ENCODE measurements at places on chromosomes 13 and 19.

- no peak for DNase-seq
Measured at GRCh38 chr13:90565985-90566713, 781.3 kb upstream of the MIR17HG start.

DNA sequence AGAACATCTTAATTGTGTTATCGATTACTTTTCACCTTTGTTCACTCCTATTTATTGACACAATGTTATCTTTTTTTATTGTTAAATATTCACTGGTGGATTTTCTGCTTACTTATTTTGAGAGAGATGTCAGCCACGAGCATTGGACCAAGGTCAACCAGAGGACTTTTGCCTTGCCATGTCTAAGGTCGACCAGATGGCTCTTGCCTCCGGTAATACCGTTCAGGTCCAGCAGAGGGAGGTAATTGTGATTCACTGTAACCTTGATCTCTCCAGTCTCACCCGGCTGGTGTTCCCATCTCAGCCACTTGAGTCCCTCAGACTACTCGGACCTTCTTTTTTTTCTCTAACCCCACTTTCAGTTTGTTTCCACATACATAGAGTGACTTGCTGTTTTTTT is 1438.1 kb downstream of the UQCRFS1 start:
- DNase-seq = no peak

GRCh38 chr19:4303819-4304537 is 420 bp upstream of the FSD1 start:
- no peak for DNase-seq

DNA sequence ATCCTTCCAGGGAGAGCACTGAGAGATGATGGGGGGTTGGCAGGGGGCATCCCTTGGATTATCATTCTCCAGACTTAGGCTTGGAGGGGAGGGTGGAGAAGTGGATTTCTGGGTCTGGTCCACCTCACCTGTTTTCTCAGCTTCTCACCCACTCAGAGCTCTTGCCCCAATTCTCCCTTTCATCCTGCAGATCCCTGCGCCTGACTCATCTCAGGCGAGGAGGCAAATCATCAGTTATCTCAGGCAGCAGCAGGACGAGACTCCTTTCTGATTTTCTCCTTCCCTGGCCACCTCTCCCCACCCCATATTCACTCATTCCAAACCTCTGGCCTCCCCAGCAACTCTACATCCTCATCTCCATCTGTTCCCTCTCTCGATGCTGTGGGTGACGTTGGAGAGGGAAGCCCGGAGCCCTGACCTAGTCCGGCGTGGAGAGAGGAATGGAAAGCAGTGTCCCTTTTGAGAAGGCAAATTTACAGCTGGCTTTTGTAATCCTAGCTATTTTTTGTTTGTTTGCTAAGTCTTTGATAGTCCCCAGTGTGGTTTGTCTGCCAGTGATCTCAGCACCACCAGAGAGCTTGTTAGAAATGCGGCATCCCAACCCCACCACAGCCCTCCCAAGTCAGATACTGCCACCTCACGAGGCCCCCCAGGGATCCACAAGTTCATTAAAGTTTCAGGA is 24.0 kb upstream of the TPT1 start:
- DNase-seq = no peak

DNA sequence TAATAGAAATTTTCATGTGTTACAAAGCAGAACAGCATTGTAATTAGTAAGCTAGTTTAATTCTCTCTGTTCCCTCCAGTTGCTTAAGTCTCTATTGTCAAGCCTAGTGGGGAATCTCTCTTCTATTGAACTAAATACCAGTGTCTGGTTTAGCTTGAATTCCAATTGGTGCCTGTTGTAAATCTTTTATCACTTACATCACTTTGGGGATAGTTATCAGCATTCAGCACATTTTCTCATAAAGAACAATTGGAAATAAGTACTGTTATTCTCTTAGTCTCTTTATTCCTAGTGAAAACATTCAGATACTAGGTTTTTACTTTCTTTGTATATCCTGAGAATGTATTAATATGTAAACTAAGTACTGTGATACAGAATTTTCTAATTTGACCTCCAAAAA is 25.2 kb downstream of the IPO5 start:
- DNase-seq = no peak

DNA sequence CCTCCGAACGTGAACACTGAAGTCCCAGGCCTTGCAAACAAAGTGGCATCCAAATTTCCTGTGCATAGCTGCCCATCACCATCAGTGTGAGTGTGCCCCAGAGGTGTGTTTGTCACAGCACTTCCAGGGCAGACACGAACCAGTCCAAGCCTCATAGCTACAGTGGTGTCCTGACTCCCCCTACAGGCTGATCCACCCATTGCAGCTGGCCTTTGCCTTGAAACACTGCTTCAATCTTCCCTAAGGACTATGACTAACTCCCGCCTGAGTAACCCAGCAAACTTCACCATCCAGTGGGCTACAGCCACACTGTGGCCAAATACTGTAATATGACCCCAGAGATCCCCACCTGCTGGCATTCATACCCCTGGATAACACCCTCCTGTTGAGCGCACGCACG is 3.9 kb downstream of the ZNF266 start:
- peak; percentile 37 for DNase-seq

DNA sequence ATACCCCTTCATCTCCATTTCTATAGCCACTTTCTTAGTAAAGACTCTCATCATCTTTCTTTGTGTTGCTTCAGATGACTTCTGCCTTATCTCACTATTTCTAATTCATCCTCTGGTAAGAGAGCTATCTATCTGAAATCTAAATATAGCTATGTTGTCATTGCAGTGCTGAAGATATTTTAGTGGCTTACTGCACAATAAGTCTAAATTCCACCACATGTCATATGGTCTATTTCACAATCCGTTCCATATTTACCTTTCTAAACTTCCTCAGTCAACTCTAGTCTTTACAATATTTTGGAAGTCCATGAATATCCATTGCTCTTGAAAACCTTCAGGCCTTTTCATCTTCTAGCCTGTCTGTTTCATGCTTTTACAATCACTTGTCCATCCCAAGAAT is 465.1 kb upstream of the SLC10A2 start:
- no peak for DNase-seq

DNA sequence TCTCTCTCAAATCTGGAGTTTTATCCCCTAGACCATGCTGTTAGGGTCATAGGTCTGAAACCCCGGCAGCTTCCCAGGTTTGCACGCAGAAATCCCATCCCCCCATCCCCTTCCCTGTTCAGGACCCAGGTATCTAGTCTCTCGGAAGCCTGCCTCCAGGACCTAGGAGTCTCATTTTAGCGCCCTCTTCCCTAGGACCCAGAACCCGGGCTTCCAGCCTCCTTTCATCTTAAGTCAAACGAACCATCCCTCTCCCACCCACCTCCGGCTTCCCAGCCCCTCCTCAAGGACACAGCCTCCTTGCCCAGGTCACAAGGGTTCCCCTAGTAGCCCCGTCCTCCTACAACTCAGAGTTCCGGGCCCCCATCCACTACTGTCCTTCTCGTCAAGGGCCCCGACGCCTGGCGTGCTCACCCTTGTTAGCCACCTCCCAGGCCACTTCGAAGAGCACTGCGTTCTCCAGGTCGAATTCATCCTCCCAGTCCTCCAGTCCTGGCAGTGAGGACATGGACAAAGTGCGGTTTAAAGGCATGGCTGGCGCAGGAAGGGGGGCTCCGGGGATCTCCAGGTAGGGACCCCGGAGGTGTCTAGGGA is 431 bp downstream of the GYS1 start:
- no peak for DNase-seq

Data from SW 1271 (cell line).